ENCODE measurements at places on chromosomes 7 and 10. TPM values are rescaled to one million over a fixed set of nuclear protein-coding genes. Genes with fewer than 3 reads are reported as not detected.

DNA sequence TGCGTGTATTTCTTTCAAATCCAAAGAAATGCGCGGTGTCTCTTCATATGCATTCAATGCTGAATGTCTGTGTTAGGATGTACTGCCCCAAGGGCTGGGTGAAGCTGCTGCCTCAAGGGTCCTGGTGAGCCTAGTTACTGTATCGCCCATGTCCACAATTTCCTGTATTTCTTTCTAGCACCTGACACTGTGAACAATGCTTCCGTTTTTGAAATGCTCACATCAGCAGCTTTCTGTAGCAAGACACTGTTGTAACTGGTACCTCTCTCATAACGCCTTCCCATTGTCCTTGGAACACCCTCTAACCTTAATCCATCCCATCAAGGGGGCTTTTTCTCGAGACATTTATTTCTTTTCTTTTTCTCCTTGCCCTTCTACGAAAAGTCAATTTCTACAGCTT is 25.1 kb downstream of the NRP1 start:
- no peak overlapping the region for H3K4me3 ChIP-seq
- H3K27ac ChIP-seq: no peak overlapping the region
- H3K4me1 ChIP-seq: no peaks in the 10 kb centered on the region
- no peaks in the 10 kb centered on the region for H3K27me3 ChIP-seq
- no peaks in the 10 kb centered on the region for H3K36me3 ChIP-seq

DNA sequence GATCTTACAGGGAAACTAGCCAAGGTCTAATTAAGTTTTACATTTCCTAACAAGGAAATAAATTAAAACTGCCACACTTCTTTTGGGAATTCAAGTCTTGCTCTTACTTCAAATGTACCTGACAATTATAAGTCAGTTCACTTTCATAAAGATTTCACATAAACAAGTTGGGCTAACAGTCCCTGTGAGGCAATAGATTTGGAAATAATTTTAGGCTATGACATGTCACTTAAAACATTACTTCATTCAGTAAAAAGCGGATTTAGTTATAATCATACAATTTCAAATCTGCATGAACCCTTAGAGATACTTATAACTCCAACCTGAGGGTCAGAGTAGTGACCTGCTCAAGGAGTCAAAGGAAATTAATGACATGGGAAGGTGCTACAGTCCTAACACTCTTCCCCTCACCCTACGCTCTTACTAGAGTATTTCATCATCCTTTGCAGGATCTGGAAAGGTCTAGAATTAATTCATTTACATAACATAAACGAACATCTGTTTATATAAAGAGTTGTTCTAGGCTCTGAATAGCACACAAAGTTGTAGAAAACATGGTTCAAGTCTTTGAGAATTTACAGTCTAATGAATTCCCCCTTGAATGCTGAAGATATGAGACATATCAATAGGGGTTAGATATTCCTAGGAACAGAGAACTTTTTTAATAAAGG is 32.3 kb upstream of the DNAJB12 start:
- H3K27ac ChIP-seq: no peak overlapping the region
- no peak overlapping the region for H3K4me3 ChIP-seq
- H3K4me1 ChIP-seq: no peaks in the 10 kb centered on the region
- DNase-seq: no peak

DNA sequence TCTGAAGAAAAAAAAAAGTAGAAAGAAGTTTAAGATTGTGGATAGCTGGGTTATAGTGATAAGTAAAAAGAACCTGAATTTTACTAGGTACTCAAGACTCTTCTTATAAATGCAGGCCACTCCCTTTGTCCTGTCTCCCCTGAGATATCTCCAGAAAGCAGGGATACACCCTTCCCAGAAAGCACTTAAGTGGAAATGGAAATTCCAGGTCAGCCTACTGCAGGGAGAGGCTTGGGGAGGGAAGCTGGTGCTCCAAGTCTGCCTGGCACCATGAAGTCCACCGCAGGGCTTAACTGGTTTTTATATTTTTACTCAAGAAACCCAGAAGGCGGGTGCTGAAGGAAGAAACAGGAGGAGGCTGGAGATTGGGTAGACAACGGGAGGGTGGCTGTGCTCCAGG is 162.3 kb downstream of the INHBA start:
- no peak overlapping the region for H3K4me3 ChIP-seq
- no peaks in the 10 kb centered on the region for H3K4me1 ChIP-seq
- no peaks in the 10 kb centered on the region for H3K27me3 ChIP-seq
- H3K27ac ChIP-seq: no peak overlapping the region
- DNase-seq: no peak
- H3K36me3 ChIP-seq: no peaks in the 10 kb centered on the region

Gene COL13A1
- polyA plus RNA-seq: not detected

DNA sequence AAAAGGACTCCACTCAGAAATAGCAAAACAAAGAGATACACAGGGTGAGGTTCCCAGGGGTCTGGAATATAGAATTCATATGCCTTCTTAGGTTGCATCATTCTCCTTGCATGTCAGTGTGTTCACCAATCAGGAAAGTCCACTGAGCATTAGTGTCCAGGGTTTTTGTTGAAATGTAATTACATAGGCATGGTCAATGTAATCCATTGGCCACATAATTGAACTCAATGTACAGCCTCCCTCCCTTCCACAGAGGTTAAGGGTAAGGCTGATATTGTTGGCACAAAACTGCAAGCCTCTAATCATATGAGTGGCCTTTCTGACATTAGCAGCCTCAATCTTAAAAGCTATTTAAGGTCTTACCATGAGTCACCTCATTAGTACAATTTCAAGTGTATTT is 736.1 kb upstream of the VSTM2A start:
- no peaks in the 10 kb centered on the region for H3K27me3 ChIP-seq
- no peak overlapping the region for H3K27ac ChIP-seq
- no peak for DNase-seq
- no peak overlapping the region for H3K4me3 ChIP-seq
- H3K4me1 ChIP-seq: no peaks in the 10 kb centered on the region
- H3K36me3 ChIP-seq: no peaks in the 10 kb centered on the region

DNA sequence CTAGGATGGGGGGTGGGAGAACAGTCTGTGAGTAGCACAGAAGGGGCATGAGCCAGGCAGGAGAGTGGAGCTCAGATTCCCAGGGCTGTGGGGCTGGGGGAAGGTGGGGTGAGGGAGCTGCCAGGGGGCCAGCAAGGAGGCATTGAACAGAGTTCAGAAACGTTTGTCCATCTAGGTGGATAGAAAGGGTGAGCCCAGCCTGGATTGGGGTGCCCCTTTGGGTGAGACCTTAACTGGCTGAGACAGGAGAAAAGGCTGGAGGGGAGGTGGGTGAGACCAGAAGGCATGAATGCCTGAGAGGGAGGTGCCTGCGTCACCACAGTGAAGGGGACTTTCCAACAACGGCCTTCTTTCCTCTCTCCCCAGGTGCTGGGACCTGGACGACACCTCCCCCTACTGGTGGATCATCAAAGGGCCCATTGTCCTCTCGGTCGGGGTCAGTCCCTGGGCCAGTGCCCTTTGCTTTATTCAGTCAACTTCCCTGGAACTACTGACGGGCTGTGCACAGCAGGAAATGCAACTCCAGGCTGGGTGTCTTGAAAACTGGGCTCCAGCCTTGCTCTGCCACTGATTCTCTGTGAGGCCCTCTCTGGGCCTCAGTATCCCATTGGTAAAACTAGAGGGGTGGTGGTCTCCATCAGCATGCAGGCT is 11.0 kb downstream of the GHRHR start:
- H3K4me1 ChIP-seq: no peaks in the 10 kb centered on the region
- H3K27me3 ChIP-seq: no peaks in the 10 kb centered on the region

- H3K4me1 ChIP-seq: no peaks in the 10 kb centered on the region
- no peak for DNase-seq
- no peak overlapping the region for H3K27ac ChIP-seq
- no peaks in the 10 kb centered on the region for H3K27me3 ChIP-seq
These were observed 9.4 kb upstream of the RHOBTB1 start for GRCh38 chr10:60953420-60953819.

Gene AKR1C4
- polyA plus RNA-seq: not detected

GRCh38 chr7:70627461-70627860 is 504.5 kb upstream of the GALNT17 start:
- H3K4me1 ChIP-seq: no peaks in the 10 kb centered on the region
- H3K27me3 ChIP-seq: no peaks in the 10 kb centered on the region
- DNase-seq: no peak
- H3K27ac ChIP-seq: no peak overlapping the region

Data from CD4-positive, alpha-beta memory T cell (primary cell).